ENCODE measurements at places on chromosomes 16 and 17.

DNA sequence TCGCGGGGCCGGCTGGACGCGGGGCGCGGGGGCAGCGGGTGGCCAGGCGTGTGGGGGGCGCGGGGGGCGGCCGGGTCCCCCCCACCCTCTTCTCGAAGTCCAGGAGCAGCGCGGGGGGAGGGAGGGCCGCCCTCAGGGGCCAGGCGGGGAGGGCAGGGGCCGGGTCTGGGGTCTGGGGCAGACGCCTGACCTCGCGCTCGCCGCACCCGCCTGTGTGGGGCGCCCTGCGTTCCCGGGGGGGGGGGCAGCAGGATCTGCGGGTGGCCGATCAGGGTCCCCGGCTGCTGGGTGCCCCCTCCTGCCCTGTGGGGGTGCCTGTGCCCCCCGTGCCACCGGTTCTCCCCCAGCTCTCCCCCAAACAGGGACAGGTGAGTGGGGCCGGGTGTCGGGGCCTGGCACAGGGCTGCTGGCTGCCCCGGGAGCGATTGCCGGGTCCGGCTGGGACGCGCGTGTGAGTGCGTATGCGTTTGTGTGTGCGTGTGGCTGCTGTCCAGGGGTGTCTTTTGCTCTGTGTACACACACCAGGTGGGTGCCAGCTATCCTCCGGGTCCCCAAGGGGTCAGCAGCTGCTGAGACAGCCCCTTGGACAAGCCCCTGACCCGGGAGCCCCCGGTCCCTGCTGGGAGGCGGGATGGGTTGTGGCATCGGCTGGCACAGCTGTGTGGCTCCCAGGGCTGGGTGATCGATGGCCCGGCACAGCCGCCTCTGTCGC lies 663 bp downstream of the PRR35 start:
- DNase-seq = no peak

DNA sequence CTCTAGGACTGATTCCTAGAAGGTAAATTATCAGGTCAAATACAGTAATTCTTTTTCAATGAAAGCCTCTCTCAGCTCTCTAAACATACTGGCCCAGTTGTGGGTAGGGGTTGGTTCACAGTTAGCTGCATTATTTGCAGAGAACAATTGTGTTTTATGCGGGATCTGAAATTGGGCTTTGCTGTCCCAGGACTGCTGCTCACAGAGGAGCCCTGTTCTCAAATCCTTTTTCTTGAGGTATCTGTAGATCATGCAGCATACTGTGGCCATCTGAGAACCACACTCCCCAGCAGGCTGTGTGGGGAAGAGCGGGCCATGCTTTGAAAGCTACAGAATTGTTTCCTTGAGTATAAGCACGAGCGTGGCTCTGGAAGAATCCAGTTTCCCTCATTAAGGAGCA lies 17.5 kb downstream of the MTHFSD start:
- DNase-seq = no peak

- DNase-seq = no peak
Observed at GRCh38 chr16:54585998-54586340, 299.4 kb upstream of the IRX3 start.

DNA sequence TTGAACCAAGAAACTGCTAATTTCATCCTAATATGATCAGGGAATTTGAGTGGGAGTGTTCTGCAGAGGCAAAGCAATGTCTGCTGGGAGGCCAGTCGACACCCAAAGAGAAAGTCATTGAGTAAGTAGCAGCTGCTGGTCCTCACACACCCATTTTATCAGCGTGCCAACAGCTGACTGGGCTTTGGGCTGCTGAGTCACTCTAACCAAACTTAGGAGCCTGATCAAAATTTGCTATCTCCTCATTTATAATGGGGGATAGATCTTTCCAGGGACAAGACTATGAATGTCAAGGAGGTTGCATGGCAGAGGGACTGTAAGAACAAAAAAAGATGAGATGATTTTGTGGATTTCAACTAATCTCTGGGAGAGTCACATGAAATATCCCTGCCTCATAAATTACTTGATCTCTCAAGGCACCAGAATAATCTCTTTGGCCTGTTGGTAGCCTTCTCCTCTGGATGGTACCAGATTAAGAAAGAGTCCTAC lies 32.9 kb downstream of the CPSF4L start:
- DNase-seq = peak; percentile 83

DNA sequence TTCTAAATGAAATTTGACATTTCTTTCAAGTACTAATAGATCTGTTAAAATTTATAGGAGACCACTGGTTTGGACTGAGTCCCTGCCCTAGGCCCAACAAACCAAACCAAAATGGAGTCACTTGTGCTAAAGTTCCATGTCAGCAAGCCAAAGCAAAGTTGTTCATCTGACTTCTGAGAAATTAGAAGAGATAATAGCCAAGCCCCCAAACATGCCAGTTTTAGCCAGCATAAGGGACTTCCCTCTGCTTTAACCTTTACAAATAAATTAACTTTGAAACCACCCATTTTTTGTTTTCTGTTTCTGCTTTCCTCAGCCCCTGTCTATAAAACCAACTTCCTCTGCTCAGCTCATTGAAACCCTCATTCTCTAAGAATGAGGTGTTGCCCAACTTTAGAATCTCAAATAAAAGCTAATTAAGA lies 18.9 kb downstream of the CDR2 start:
- DNase-seq = no peak

DNA sequence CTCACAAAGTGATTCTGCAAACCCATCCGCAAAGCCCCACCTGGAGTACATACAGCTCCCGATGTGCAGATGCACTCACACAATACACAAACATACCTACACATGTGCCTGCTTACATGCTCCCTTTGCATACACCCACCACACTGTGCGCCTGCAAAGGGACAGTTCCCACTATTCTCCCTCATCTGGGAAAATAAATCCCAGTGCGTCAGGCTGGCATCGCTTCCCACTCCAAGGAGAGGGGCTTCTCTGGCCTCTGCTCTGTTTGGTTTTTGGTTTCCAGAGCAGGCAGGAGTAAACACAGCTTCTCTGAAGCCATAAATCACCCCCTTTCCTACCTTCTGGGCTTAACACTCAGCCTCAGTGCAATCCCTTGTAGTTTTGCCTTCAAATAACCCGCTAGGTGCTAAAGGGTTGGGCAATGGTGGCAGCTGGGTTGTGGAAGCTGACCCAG lies 14.7 kb downstream of the HOXB4 start:
- DNase-seq = no peak

GRCh38 chr17:60665602-60666001 lies 12.0 kb upstream of the BCAS3 start:
- DNase-seq = no peak

DNA sequence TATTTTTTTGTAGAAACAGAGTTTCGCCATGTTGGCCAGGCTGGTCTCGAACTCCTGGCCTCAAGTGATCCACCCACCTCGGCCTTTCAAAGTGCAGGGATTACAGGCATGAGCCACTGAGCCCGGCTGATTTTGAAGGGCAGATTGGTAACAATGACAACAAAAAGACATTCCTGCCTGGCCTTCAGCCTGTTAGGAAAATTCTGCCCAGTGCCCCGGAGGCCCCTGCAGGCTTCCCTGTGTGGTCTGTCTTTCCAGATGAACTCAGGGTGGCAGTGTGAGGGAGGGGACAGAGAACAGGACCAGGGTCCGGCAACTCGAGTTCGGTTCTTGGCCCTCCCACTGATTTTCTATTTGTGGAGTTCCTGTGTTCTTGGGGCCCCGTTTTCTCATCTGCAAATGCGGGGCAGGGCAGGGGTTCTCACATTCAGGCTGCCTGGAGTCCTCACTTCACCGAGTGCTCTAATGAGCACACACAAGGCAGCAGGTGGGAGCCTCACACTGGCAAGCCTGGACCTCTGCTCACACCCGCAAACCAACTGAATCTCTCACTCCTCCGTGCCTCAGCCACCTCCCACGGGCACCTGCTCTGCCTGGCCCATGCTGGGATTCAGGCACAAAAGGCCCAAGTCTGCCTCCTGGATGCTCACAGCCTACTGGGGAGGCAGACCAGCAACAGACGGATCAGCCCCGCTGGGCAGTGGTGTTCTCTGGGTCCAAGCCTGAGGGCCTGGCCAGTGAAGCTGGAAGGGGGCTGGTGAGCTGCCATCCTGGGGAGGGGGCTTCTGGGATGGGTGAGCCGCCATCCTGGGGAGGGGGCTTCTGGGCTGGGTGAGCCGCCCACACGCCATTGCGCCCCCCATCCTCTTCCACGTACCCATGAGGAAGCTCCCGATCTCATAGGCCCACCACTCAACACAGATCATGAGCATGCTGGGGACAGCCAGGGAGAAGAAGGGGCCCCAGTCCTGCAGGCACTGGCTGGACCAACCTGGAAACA lies 10.3 kb downstream of the SLC47A2 start:
- no peak for DNase-seq

DNA sequence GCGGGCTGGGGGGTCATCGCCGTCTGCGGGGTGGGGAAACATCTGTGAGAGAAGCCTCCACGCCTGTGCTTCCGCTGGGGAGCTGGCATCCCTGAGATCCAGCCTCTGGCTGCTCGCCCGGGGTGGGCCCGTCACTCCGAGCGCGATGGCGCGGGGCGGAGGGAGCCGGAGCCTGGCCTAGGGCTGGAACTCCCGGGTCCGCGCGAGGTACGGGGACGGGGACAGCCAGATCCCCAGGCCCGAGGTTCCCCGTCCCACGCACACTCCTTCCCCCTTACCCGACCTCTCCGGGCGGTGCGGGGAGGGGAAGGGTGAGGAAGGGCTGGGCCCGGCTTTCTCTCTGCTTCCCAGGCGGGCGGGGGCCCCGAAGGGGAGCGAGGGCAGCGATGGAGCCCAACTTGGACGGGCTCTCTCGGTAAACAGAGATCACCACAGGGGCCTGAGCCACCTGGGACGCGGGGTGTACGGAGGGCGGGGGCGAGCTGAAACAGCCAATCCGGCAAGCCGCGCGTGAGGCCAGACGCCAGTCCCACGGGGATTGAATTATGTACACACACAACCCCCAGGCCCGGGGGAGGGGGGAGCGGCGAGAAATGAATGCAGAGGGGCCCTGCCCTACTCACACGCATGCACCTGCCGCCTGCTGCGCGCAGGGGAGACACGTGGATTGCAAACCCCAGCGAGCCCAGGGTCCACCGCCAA lies at the start of gene SLC16A11:
Gene SLC16A11 (minus strand): TSS at position 596 of the 702 bp plus-strand sequence. CDS start 579 bp downstream, at position 17.
- DNase-seq = no peak

GRCh38 chr16:87723226-87723623 lies 42.6 kb downstream of the KLHDC4 start:
- peak; percentile 31 for DNase-seq

DNA sequence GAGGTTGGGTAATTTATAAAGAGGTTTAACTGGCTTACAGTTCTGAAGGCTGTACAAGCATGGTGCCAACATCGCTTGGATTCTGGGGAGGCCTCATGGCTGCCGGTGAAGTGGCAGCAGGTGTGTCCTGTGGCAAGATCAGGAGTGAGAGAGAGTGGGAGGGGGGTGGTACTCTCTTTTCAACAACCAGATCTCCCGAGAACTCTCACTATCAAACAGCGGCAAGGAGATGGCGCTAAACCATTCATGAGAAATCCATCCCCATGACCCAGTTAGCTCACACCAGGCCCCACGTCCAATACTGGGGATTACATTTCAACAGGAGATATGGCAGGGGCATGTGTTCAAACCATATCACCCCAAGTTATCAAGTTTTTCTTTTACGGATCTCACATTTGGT lies 44.0 kb upstream of the CBX4 start:
- DNase-seq = no peak

DNA sequence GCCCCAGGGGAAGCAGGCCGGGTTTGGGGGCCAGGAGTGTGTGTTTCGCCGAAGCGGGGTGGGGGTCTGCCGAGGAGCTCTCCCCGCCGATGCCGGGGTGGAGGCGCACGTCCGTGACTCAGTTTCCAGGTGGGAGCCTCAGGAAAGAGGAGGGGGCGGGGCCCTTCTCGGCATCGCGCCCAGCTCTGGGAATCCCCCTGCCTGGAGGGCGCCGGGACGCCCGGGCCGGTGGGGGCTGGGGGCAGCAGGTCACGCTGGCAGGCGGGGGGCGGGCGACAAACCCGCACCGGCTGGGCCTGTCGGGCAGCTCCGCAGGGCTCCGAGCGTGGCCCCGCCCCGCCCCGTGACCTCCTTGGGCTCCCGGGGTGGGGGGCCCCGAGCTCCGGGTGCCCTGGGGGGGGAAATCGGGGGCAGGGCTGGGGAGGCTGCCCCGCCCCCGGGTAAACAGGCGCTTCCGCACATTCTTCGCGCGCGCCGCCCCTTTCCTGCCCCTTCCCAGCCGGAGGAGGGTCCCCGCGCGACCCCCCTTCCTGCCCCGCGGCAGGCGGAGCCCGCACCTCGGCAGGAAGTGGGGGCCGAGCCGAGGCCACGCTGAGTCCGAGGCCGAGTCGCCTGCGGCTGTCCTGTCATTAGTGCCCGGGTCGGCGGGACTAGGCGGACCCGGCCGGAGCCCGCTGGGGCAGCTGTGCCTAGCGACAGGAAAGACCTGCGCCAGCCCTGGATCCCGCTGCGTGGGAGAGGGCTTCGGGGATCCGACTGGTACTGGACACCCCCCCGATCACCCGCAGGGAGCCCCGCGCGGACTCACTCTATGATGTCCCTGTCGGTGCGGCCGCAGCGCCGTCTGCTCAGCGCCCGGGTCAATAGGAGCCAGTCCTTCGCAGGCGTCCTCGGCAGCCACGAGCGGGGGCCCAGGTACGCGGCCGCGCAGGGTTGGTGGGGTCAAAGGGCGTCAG lies 9.3 kb downstream of the RIPOR1 start:
- DNase-seq = peak; percentile 68

DNA sequence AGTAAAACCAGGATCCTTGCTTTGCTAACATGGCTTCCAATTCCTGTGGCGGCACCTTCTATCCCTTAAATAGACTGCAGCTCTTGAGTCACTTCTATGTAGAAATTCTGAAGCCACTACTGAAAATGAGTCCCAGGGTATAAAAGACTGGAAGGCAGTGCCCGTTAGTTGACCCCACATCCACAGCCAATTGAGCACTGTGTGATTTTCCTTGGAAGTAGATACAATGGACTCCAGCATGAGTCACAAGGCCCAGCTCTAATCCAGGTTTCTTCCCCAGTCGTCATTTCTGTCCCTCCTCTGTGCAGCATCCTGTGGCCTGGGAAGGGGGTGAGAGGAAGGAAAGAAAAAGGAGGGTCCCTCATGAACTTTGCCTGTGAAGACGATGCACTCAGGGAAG lies 69.5 kb downstream of the HLF start:
- no peak for DNase-seq

DNA sequence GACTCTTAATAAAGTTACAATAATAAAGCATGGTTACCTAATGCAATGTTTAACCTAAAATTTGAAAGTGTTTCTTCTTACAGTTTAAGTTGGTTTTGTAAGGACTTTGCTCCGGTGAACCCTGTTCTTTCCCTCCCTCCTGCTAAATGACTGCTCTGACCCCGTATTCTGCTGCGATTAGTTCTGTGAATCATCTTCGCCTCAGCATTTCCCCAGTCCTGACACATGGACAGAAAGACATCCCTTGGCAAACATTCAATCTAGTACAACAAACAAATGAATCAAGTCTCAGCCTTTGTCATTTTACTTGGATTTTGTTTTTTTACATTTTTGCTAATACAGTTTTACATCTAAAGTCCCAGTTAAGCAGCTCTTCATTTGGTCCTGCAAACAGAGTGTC lies 15.4 kb downstream of the KCNJ2 start:
- no peak for DNase-seq

DNA sequence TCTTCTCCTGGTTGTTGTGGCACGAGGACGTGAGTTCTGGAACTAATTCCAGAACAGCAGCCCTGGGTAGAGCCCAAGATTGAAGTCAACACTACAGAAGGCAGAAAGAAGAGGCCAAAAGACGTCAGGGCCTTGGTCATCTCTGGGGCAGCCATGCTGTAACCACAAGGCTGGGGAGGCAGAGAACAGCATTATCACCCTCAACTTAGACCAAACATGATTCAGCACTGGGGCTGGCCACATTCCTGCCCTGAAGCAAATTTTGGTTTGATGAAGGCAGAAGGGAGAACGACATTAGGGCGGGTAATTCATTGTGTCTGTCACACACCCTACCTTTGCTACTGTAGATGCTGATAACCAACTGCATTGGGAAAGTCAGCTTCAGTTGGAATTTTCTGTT lies 9.7 kb upstream of the ALOX15B start:
- no peak for DNase-seq

GRCh38 chr16:10314317-10314716 lies 71.5 kb upstream of the ATF7IP2 start:
- DNase-seq = no peak
